Esophagus squamous epithelium (tissue), 5 donors: ENCODE measurements at places on chromosomes 3 and 15. TPM values are rescaled to one million over a fixed set of nuclear protein-coding genes. Genes with fewer than 3 reads are reported as not detected.

DNA sequence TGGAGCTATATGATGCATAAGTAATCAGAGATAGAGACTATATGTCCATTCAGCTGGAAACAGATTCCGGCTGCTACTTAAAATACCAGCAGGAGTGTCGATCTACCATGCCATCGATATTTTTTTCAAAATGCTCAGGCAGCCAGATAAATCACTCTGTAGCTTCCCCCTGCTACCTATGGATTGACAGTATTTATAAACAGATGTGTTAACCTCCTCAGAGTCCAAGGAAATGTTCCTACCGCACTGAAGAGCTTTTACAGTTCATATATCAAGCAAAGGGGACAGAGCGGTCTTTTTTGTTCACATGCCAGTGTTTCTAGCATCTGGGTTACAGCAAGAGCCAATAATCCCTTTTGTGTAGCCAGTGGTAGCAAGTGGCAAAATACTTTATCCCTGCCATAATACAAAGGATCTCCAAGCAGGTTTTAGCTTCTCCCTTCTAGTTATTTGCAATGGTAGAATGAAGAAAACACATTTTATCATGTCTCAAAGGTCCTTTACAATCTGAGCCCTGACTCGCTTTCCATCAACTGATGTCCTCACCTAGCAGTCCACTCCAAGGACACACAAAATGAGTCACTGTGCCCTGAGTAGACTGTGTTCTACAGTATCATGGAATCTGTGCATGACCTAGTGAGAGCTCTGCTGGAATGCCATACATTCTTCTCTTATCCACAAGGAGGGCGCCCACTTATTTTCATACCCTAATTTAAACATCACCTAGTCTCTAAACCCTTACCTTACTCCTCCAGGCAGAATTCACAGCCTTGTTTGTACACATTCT is 507.0 kb downstream of the TBL1XR1 start:
- no peak for DNase-seq

- DNase-seq, result no peak
Observed at GRCh38 chr3:55556619-55557537, 69.8 kb upstream of the WNT5A start.

GRCh38 chr15:29904757-29905417 is 82.6 kb upstream of the TJP1 start:
- no peak for DNase-seq

GRCh38 chr15:85880501-85881190 is 85.9 kb upstream of the KLHL25 start:
- no peak for DNase-seq

DNA sequence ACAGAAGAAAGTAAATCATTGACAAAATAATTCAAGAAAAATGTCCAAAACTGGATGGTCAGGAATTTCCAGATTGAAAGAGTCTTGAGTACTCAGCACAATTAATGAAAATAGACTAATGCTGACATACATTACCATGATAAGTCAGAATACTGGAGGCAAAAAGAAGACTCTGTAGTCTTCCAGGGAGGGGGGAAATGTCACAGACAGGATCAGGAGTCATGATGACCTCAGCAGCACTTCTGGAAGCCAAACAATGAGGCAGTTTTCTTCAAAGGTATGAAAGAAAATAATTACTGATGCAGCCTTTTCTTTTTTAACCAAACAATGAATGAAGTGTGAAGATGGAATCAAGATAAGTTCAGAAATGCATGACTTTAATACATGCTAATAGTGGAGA is 30.1 kb upstream of the SLC22A13 start:
- no peak for DNase-seq

DNA sequence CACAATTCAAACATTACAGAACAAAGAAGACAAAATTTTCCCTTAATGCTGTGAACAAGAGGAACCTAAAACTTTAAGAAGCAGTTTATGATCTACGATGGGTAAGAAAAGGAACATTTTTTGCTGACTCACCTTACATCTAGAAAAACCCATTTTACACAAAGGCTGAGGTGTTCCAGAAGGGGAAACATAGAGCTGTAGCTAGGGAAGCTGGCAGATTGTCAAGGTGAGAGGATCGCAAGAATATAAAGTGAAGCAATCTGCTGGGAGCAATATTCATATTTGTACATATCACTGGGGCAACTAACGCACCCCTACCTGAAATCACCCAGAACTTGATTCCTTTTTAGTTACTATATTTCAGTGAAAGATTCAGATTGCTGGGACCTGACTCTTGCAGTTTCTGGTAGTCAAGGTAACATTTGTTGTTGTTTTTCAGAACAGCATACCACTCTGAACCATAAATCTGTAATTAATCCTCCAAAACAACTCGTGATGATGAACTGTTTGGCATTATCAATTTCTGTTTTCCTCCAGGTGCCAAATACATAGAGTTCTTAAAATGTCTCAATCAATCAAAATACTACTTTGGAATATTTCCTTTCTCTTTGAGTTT is 184.1 kb upstream of the LRRC3B start:
- DNase-seq, result no peak

GRCh38 chr15:47812470-47812999 is 95.2 kb downstream of the SEMA6D start:
- no peak for DNase-seq

- no peak for DNase-seq
Observed at GRCh38 chr3:189780546-189781270, 149.5 kb downstream of the TP63 start.

- no peak for DNase-seq
Observed at GRCh38 chr3:59866076-59866475, 816.3 kb upstream of the CFAP20DC start.

GRCh38 chr3:129095285-129095684 is 26.3 kb downstream of the RAB43 start:
- DNase-seq, result no peak

DNA sequence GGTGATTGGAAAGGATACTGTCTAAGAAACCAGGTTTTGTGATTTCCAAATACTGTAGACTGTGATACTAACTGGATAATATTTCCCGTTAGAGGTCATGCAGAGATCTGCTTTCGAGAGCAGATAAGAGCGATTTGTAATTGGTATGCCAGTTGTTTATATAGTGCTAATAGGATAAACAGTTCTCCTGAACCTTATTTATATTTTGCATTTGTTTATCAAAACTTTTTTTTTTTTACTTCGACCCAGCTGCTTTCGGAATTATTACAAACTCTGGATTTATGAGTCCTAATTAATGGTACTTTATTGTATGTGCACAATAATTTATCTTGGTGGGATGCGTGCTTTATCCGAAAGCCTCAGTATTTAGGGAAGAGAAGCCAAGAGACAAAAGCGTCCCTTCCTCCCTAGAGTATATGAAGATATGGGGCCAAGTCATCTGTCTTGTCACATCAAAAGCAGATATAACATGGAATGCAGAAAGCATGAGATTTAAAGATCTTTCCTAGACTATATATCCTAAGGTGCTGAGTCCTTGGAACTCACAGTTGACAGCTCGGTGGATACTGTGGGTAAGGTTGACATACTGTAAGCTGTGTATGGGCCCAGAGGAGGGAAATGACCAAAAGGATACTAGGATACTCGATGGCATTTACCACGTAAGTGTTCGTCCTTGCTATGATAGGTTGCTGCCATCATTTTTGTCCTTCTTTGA is 62.2 kb downstream of the SMAD6 start:
- DNase-seq, result no peak

DNA sequence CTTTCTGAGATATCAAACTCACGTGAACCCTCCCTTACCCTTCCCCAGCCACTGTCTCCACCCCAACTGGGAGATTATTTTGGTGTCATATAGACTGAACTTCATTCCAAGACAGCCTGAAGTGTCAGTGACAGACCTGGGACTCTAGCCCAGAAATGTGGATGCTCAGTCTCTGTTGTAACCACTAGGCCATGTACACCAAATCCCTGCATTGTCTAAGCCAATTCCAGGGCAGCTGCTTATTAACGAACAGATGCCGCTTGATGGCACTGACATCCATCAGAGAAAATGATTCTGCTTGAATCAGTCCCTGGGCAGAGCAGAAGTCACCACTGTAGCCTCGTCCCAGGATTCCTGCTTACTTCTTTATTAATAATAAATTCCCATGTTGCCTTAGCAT is 305.5 kb downstream of the GRM7 start:
- DNase-seq, result no peak

DNA sequence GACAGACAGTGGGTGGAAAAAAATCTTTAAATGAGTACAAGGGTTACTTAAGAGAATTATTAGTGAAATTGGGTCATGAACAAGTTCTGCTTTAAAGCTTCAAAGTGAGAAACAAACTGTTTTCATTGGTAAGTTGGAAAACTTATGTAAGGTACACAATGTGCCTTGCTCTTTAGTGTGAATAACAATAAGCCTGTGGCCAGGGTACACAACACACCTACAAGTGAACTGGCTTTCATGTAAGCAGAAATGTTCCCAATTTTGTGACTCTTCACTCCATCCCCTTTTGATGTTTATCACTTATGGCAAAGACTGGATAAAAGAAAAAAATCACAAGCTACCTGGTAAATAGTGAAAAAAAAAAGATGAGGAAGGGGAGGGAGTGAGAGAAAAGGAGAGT is 253.7 kb downstream of the ZBTB20 start:
- DNase-seq, result no peak

DNA sequence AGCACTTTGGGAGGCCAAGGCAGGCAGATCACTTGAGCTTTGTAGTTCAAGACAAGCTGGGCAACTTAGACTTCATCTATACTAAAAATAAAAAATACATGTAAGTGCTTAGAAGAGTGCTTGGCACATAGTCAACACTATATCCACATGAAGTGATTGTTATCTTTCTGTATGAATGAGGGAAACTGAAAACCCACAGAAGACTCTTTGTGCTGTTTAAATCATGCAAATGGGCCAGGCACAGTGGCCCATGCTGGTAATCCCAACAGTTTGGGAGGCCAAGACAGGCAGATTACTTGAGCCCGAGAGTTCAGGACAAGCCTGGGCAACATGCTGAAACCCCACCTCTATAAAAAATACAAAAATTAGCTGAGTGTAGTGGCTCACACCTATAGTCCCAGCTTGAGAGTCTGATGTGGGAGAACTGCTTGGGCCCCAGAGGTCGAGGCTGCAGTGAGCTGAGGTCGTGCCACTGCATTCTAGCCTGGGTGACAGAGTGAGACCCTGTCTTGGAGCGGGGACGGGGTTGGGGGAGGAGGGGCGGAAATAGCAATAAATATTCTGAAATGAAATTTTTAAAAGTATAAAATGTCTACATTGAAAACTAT is 129.7 kb downstream of the NR2E3 start:
- DNase-seq, result no peak

GRCh38 chr3:70261283-70261682 is 51.2 kb downstream of the MDFIC2 start:
- DNase-seq, result no peak

- no peak for DNase-seq
Observed at GRCh38 chr15:77118882-77119321, 48.0 kb upstream of the TSPAN3 start.

DNA sequence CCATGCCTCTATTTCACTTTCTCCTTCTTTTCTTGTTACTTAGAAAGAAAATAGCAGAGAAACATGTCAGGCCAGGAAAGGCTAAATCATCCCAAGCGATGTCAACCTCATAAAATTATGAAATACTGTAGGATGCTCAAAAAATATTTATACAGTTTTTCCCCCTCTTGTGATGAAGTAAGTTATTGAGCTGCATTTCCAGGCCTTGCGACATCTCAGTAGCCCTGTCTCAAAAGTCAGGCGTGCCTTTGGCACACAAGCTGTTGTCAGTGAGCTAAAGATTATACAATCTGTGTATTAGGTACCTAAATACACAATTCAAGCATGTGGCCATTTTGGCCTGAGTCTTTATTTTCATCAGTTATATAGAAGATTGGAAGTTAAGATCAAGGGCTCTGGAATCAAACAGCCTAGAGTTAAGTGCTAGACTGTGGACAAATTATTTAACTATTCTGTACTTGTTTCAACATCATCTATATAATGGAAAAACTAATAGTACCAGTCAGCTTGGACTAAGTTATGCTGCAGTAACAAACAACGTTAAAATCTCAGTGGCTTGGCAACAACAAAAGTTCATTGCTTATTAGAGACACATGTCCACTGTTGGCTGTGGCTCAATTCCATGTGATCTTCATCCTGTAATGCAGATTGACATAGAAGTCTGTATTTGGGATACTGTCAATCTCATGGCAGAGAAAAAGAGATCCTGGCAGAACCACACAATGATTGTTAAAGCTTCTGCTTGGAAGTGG is 406.4 kb upstream of the PROK2 start:
- no peak for DNase-seq

GRCh38 chr3:189320511-189320910 is 148.7 kb downstream of the TPRG1 start:
- DNase-seq, result no peak

GRCh38 chr3:177679568-177680471 is 482.5 kb upstream of the TBL1XR1 start:
- no peak for DNase-seq

- no peak for DNase-seq
Observed at GRCh38 chr15:36903195-36903594, 197.2 kb downstream of the MEIS2 start.

- DNase-seq, result no peak
Observed at GRCh38 chr3:27633224-27633545, 88.9 kb downstream of the EOMES start.

DNA sequence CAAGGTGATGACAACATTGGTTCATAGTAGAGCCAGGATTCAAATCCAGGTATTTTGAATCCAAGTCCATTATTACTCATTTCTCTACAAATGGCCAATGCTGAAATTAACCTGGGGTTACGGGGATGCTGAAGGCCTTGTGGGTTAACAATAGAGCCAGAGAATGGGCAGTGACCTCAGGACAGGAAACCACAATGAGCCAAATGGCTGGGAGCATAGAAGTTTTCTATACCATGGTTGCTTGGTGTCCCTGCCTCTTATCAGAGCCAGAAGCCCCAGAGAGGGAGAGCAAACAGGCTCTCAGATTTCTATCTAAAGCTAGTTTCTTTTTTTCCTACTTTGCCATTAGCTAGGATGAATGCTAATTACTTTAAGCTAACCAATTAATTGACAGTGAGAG is 82.3 kb downstream of the TNIK start:
- DNase-seq, result no peak

DNA sequence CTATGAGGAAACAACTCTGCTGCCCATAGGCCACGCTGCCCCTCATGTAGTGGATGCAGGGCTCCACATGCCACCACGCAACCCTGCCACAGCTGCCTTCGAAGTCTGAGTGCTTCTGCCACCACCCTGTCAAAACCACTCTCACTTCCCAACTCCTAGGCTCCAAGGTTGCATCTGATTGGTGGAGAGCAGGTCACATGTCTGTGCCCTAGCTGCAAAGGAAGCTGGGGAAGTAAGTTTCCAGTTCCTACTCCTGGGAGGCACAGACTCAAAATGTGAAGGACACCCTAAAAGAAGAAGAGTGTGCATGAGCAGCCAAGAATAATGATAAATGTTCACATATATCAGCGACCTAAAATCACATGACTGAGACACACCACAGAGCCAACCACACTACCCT is 31.9 kb upstream of the TICRR start:
- no peak for DNase-seq

Gene GPR149
- total RNA-seq, result not detected

Gene SYNPR
- total RNA-seq, result not detected

Gene GAP43
- total RNA-seq, result not detected

Gene SLC25A20
- total RNA-seq, result 19.6 TPM

Gene CSTA
- total RNA-seq, result 2,581 TPM
